AG08395 (cell line): ENCODE measurements at places on chromosomes 1 and 21.

DNA sequence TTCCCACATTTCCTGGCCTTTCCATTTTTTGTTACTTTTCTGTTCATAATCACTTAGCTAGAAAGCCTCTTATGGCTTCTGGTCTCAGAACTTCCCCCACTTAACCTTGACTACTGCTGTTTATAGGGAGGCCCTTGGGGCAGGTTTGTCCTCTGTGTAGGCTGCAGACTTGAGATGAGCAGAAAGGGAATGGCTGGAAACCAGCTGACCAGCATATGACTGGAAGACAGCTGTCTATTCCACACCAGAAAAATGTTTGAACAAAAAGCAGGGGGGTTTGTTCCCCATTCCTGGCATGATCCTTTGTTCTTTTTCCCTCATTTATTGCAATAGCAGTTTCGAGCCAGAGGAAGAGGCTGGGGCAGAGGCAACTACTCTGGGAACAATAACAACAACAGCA, 4.9 kb upstream of the SH3D21 start:
- DNase-seq = no peak

DNA sequence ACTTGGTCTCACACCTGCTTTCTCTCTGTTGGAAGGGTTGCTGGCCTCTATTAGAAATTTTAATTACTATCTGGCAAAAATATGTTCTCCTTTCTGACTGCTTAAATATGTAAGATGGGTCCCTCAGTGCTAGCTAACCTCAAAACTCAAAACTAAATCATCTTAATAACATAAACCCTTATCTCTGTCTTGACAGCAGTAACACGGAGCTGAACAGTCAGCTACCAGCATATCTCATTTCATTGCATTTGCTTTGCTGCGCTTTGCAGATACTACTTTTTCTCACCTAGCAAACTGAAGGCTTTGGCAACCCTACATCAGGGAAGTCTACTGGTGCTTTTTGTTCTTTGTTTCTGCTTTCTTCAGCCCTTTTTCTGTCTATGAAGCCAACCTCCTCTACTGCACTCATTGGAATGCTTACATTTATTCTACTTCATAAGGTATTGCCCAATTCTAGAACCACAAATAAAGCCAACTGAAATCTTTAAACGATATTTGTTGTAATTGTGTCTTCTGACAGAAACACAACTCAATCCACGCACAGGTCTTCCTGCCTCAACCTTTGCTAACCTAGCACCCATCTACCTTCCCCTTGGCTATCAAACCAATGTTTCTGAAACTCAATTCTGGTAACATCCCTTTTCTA, 95.6 kb downstream of the RERE start:
- DNase-seq = no peak

GRCh38 chr1:220789532-220790147, 2.9 kb downstream of the MTARC1 start:
- DNase-seq = no peak

DNA sequence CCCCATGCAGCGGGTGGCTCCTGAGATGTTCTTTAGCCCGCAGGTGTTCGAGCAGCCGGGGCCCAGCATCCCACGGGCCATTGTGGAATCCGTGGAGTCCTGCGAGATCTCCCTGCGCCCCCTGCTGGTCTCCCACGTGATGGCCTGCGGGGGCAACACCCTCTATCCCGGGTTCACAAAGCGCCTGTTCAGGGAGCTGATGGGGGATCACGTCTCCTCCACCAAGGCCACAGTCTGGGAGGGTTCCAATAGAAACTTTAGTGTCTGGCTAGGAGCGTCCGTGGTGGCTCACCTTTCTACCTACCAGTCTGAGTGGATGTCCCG, 71.0 kb downstream of the ACTL8 start:
- DNase-seq = peak; percentile 67

DNA sequence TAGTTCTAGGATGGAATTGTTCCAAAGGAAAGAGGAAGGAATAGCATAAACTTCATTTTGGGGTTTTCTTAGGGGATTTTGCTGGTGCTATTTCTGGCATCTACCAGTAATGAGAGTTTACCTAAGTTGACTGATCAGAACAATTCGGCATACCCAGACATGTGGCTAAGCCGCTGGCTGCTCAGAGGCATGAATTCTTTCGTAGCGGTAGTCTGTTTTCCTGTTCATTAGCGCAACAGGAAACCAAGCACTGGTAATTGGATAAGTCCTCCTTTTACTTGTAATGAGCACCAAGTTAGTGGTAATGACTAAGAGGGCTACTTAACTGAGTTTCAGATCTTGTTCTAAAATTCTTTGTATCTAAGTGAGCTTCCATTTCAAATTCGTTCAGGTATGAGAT, 38.6 kb downstream of the C21orf91 start:
- no peak for DNase-seq

DNA sequence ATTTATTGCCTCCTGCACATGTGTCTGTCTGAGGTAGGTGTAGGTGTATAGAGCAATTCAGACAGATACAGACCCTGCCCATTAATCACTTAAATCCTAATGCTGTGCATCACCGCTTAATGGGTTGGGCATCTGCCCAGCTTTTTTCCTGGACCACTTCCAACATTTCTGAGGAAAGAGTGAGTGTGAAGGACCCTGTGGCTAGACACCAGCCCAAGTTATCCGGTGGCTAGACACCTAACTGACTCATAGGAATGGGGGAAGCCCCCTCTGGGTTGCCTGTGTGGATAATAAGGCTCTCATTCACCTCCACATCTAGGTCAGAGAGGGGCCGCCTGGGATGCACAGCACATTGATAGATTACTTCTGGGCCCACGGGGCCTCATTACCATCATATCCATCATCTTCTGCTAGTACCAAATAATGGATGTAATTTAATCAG, 121.1 kb upstream of the RAVER2 start:
- peak; percentile 7 for DNase-seq

DNA sequence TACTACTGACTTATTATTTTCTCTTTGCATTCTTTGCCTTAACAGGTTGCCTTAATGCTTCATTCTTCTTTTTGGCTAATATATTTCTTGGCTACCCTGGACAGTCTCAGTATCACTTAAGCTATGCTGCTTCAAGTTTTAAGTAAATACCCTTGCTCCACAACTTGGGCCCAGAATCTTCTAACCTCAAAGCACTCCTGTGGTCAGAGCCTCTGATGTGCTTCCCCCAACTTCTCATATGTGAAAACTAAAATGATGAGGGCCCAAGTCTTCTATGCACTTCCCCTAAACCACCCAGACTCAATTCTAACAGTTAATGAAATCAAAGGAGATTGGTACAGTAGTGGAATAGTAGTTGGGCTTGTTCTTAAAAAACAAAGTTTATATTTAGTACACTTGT, 314.1 kb downstream of the PLPP3 start:
- DNase-seq = no peak

DNA sequence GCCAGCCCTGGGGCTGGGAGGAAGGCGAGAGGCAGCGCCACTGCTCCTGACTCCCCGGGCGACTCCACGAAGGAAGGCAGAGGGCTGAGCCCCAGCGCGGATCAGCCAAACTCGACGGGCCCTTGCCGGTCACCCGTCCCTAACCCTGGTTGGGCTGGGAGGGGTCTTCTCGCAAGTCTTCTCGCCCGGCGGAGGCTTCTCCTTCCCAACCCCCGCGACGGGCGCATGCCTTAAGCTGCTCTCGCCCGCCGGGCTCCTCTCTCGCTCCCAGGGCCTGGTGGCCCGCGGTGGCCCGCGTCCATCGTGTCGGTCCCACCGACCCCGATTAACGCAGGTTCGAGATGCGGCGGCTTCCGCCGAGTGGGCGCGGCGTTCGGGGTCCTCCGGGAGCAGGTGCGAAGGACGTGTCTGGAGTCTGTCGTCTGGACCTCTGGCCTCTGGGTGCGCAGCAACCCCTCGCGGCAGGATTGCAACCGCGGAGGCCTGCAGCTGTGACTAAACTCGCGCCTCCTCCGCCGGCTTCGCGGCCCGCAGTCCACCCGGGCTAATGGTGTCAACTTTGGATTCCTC, 29.0 kb upstream of the PPM1J start:
- peak; percentile 78 for DNase-seq

- DNase-seq = no peak
These were observed 15.5 kb downstream of the TEX35 start for GRCh38 chr1:178528228-178528952.

DNA sequence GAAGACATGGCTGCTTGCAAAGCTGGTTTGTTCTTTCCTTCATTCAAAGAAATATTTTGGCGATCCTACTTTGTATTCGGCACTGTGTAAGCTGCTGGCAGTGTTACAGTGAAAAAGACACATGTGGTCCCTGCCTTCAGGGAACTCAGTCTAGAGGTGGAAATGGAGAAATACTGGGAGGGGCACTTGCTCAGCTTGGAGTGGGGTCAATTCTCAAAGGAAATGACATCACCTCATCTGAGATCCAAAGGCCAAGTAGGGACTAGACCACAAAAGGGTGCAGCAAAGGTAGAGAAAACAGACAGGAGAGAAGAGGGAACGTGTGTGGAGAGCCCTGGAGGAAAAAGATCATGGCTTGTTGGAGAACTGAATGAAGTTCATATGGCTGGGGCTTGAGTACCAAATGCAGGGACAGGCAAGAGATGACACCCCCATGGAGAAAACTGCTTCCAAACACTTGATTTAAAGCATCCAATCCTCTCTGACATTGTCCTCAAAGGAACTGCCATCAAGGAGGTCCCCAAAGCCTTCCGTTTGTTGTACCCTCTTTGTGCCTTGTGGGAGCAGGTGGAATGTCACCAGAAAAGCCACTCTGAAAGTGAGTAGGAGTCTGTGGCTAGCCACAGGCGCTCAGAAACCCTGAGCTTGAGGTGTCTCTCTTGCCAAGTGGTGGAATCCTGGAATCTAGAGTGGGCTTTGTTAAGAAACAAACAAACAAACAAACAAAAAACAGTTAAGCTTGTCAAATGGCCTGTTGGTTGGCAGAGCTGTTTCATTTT, 48.3 kb upstream of the TDRD10 start:
- DNase-seq = peak; percentile 76

DNA sequence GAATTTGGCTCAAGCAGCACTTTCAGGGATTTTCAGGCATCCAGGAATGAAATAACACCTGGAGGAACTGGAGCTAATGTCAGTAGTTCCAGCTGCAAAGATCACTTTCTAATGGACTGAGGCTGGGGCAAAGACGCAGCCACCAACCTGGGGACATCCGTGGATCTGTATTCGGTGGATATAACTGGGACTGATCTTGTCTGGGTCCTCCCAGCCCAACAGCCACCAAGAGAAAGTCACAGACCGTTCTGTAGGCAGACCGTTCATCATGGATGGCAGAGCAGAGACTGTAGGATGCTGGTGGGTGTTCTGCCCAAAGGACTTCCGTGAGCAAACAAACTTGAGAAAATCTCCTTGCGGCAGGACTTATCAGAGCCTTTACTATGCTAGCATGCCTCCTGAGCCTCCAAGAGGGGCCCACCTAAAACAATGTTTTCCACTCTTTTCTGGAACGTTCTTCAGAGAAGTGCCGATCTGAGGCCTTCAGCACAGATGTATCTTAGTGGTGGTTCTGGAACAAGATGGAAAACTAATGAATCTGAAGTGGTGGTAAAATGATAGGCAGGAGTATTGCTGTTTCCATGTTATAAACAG, 86.1 kb upstream of the KLHDC7A start:
- DNase-seq = no peak

- peak; percentile 78 for DNase-seq
These were observed 16.8 kb downstream of the IFFO2 start for GRCh38 chr1:18939398-18940302.

DNA sequence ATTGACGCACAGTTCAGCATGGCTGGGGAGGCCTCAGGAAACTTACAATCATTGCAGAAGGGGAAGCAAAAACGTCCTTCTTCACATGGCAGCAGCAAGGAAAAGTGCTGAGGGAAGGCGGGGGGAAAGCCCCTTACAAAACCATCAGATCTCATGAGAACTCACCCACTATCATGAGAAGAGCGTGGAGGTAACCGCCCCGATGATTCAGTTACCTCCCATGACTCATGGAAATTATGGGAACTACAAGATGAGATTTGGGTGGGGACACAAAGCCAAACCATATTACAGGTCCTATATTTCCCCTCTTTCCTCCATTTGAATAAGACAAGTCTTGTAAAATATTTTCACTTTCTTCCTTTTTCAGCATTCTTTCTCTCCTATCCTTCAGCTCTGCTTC, 7.7 kb upstream of the TTLL7 start:
- DNase-seq = no peak

- peak; percentile 41 for DNase-seq
These were observed 179.2 kb downstream of the ATG4C start for GRCh38 chr1:62962901-62963776.

GRCh38 chr1:17091252-17091651, 28.0 kb downstream of the PADI2 start:
- no peak for DNase-seq

GRCh38 chr1:64398936-64399335, 71.0 kb upstream of the CACHD1 start:
- DNase-seq = no peak

GRCh38 chr1:36149973-36150295, 648 bp upstream of the TRAPPC3 start:
- DNase-seq = no peak

DNA sequence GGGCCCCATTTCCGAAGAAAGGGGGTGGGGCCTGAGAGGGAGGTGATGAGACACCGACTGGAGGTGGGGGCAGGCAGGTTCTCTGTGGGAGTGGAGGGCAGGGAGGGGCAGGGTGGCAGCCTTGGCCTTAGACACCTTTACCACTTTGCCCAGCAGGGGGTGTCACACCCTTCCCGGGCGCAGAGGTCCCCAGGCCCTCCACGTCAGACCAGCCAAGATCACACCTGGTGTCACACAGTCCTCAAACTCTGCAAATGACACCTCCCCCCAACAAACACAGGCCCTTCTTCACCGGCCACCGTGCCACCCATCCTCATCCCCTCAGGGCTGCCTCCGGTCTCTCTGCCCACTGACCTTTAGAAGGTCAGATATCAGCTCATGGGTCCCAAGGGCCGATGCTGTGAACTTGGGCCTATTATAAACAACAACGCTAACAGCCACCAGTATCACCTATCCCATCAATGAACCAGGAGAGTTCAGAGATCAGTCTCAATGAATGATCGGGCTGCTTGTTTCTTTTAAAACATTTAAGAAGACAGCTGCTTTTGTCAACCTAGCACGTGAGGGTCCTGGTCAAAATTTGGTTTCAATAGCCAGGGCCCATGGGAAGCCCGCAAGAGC, 103.9 kb downstream of the CASZ1 start:
- DNase-seq = no peak

DNA sequence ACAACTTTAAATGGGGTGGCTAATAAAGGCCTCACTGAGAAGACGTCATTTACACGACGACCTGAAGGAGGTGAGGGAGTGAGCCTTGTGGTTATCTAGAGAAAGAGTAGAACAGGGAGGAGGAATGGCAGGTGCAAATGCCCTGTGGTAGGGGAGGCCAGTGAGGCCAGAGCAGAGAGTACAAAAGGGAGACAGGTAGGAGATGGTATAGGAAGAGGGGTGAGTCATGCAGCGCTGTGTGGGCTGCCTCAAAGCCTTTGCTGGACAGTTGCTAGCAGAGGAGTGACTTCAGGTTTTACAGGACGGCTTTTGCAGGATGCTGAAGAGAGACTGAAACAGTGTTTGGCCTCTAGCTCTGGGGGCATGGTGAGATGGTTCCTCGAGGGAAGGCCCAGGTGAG, 116.0 kb downstream of the IER5 start:
- no peak for DNase-seq

- no peak for DNase-seq
These were observed 301 bp upstream of the NUDT17 start for GRCh38 chr1:145845144-145845513.

- no peak for DNase-seq
These were observed 140.5 kb upstream of the MAP1LC3C start for GRCh38 chr1:242139442-242139841.

GRCh38 chr1:46802901-46803574, 4.2 kb downstream of the CYP4B1 start:
- no peak for DNase-seq
